Dermis microvascular lymphatic vessel endothelial cell (primary cell): ENCODE measurements at places on chromosomes 12 and 14. TPM values are rescaled to one million over a fixed set of nuclear protein-coding genes. Genes with fewer than 3 reads are reported as not detected.

Gene EID3
- 1.4 and 2.7 TPM in 2 replicates for total RNA-seq

Gene RNASE2
- not detected in 2 replicates for total RNA-seq

Gene TRHDE
- total RNA-seq: under 0.01 TPM in 2 replicates

Gene DNAJC22
- total RNA-seq: 0.51 and 1.9 TPM in 2 replicates

Gene TAS2R50
- total RNA-seq: 1.2 and 1.8 TPM in 2 replicates

Gene RIPK3
- total RNA-seq: 1.4 and 1.8 TPM in 2 replicates

Gene DPPA3
- not detected in 2 replicates for total RNA-seq
